Activated CD4-positive, alpha-beta T cell treated with anti-CD3 and anti-CD28 coated beads for 24 hours (primary cell): ENCODE measurements at places on chromosomes 13 and 19.

DNA sequence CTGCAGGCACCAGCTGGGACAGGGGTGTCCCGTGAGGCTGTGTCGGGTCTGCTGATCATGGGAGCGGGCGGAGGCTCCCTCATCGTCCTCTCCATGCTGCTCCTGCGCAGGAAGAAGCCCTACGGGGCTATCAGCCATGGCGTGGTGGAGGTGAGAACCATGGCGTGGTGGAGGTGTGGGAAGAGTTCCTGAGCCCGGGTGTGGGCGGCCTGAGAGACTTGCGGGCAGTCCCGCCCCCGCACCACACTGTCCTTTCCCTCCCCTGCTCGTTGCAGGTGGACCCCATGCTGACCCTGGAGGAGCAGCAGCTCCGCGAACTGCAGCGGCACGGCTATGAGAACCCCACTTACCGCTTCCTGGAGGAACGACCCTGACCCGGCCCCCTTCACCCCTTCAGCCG, 10.7 kb downstream of the APLP1 start:
- no peak for DNase-seq

GRCh38 chr19:8820234-8820633, 11.9 kb downstream of the ZNF558 start:
- DNase-seq = no peak

DNA sequence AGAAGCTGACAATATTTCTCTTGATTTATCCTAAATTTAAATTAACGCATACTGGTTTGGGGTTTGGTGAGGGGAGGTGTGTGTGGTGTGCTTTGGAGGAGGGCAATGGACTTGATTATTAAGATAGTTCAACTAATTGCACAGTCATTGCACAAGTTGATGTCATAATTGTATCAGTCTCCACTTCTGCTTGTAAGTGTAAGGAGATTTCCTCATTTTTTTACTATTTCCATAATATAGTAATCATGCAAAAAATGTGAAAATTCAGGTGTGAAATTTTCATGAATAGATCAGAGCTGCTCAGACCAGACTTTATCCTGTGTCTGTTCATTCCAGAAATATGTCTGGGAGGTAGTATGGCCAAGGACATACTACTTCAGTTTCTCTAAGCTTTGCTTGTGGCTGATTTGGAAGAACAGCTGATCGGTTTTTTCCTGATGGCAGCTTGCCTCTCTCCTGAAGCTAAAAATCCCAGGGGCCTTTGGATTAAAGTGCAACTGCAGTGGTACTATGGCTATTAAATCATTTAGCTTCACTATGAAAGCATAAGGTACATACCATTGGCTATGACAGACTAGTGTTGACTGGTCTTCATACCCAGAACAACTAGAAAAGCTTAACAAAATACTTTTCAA, 201.8 kb upstream of the MIR17HG start:
- no peak for DNase-seq

- DNase-seq = no peak
Measured at GRCh38 chr13:102825921-102826706, 19.7 kb upstream of the ERCC5 start.

GRCh38 chr13:110310541-110311442, 3.7 kb downstream of the COL4A2 start:
- no peak for DNase-seq

- no peak for DNase-seq
Measured at GRCh38 chr13:21924958-21925357, 254.1 kb downstream of the FGF9 start.

- DNase-seq = no peak
Measured at GRCh38 chr19:42115219-42115618, 17.0 kb downstream of the POU2F2 start.

DNA sequence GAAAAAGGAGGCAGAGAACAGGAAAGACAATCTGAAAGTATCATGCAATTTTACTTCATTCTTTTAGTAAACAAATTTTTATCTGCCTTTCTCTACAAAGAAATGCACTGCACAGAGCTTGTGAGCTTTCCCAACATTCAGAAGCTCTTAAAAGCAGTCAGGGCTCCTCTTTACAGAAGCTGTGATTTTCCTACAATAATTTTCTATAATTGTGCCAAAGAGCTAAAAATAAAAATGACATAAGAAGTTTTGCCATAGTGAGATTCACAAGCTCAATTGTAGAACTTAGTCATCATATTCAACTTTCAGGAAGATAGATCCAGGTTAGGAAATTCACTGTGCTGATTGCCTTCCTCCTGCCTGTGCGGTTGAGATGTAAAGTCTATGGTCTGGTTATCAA, 341.4 kb downstream of the PCDH9 start:
- no peak for DNase-seq

DNA sequence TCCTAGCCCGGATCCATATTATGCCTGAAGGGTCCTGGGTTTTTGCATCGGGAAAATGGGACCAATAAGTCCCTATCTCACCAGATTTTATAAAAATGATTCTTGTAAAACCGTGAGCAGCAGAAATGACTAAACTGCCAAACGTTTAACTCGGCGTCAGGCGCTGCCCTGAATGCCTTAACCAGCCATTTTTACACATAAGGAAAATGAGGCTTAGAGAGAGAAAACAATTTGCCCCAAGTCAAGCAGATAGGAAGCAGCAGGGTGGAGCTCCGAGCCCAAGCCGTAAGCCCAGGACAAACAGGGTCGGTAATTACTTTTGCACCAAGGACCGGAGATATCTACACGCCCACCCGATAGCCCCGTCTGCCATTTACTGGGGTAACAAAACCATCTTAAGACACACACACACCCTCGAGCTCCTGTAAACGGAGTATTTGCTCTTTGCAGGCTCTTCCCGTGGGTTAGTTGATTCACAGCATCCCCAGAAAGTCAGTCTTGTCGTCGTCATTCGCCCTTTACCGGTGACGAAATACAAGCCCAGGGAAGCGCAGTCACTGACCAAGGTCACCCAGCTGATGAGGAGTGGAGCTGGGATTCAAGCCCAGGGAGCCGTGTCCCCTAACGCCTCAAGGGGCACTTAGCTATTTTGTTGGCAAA, 16.0 kb upstream of the MRI1 start:
- no peak for DNase-seq

- no peak for DNase-seq
Measured at GRCh38 chr13:57018915-57019314, 121.8 kb upstream of the PRR20A start.

- peak; percentile 17 for DNase-seq
Measured at GRCh38 chr19:30666301-30666803, 294.2 kb downstream of the ZNF536 start.

- DNase-seq = no peak
Measured at GRCh38 chr13:52832313-52832712, 16.1 kb downstream of the PCDH8 start.

GRCh38 chr19:16289594-16289993, 35.0 kb upstream of the KLF2 start:
- DNase-seq = no peak
